ENCODE measurements at places on chromosomes 11 and 22.

- no peak for DNase-seq
Observed at GRCh38 chr22:32052936-32053791, 10.1 kb downstream of the SLC5A1 start.

- DNase-seq = no peak
Observed at GRCh38 chr11:68016904-68017817, 7.0 kb downstream of the ALDH3B1 start.

GRCh38 chr11:81787584-81788049, 946.0 kb downstream of the FAM181B start:
- DNase-seq = no peak

DNA sequence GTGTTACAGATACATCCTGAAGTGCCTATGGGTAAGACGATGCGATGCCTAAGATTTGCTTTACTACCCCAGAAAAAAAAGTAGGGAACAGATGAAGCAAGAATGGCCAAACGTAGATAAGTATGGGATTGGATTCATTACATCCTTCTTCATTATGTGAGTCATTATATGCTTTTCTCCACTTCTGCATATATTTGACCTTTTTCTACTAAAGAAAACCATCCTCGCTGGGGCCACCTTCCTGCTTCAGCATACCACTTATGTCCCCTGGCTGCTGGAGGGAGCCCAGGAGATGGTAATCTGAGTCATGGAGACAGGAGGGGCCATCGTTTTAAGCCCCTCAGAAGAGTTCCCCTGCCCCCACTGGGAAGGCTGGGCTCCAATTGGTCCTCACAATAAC, 14.4 kb upstream of the KLHL35 start:
- no peak for DNase-seq

DNA sequence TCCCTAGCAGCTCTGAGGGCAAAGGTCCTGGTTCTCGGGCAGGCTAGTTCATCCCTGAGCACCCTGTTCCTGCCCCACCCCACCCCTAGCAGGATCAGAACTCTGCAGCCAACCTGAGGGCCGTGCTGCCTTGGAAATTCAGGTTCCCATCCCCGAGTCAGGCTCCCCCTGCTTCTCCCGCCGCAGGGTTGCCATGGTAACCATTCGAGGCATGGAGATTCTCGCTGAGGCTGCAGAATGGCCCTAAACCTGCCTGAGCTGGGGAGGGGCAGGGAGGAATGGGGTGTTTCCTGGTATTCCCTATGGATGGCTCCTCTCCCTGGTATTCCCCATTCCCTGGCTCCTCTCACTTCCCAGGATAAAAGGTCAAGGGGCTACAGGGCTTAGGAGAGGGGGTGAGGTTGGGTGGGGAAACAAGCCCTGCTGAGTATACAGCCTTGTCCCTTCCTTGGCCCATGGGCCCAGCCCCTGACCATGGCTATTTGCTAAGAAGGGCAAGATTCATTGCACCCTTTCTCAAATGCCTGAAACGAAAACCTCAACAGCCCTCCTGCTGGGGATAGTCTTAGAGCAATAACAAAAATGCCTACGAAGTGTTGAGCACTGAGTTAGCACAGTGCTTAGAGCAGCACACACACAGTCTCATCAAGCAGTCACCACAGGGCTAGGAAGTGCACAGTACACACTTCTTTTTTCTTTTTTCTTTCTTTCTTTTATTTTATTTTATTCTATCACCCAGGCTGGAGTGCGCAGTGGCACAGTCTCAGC, 58.7 kb downstream of the CHST1 start:
- DNase-seq = no peak

GRCh38 chr11:76668362-76669155, 2.0 kb downstream of the LRRC32 start:
- no peak for DNase-seq

DNA sequence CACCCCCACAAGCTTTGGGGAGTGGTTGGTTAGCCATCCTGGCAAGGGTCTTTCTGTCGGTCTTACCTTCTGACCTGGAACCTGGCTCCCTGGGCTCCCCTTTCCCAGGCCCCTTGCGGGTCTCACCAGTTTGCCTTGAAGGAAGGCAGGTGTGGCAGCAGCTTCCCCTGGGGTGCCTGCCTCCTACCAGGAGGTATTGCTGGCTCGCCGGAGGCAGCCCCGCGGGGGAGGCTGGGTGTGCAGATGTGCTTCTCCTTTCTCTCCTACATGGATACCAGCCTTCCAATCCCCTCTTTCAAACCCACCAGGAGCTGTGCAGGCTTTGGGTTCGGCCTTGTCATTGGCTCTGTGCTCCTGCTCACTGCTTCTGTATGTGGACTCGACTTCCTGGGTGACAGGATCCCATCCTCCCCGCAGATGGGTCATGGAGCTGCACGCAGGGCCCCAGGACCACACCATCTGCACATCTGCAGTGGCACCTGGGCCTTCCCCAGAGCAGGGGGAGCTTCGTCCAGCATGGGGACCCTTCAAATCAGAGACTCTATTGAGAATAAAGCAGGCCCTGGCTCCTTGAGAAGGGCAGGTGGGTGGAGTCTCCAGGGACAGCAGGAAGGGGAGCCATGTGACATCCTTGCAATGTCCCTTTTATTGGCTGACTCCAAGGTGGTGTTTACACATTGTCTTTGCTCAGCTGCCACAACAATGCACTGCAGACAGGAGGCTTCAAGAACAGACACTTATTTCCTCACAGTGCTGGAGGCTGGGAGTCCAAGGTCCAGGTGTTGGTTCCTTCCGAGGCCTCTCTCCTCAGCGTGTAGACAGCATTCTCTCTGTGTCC, 592.0 kb downstream of the BRD1 start:
- DNase-seq = no peak

GRCh38 chr11:111633756-111634362, 31.6 kb downstream of the SIK2 start:
- DNase-seq = no peak

DNA sequence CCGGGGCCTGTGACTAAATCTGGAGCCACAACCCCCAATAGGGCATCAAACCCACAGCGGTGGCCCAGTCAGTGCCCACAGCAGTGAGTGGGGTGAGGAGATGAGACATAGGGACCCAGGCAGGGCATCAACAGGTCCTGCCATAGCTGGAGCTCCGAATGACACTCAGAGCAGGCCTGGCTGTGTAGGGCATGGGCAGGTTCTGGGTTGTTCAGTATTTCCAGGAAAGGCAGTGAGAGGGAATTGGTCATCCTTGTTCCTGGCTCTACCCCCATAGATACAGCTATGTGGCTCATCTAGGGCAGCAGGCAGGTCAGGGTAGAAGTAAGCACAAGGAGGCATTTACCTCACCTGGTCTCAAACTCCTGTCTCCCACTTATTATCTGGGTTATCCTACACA, 126.6 kb downstream of the BUD13 start:
- DNase-seq = no peak

DNA sequence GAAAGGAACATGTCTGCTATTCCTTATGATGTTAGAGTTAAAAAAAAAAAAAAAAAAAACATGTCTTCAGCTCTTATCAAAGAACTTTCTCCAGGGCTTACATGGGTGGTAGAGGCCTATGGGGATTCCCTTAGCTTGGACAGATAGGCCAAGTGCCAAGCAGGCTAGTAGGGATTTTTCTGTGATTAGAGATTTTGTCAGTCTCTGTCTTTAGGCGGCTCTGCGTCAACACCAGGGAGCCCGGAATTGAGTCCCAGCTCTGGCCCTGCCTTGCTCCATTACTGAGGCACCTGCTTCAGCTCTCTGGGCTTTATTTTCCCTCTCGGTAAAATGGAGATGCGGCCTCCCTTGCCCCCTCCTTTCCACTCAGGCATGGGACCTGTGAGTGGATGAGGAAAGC, 13.1 kb downstream of the CRY2 start:
- no peak for DNase-seq

DNA sequence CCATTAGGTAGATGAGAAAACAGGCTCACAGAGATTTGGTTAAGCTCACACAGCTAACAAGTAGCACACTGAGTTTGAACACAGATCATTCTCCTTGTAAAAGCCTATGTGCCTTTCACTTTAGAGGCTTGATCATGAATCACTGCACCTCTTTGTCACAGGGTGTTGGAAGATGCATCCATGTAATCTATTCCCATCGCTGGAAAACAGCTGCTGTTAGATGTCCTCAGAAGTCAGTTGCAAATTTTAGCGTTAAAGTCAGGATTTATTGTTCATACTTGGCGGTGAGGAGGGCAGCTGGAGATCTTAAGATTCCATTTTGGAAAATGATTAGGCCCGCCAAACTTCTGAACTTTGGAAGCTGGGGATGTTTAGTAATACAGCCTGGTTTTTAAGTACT, 2.6 kb downstream of the CNTF start:
- no peak for DNase-seq

GRCh38 chr11:130582176-130582575, 133.7 kb downstream of the ADAMTS15 start:
- DNase-seq = no peak

DNA sequence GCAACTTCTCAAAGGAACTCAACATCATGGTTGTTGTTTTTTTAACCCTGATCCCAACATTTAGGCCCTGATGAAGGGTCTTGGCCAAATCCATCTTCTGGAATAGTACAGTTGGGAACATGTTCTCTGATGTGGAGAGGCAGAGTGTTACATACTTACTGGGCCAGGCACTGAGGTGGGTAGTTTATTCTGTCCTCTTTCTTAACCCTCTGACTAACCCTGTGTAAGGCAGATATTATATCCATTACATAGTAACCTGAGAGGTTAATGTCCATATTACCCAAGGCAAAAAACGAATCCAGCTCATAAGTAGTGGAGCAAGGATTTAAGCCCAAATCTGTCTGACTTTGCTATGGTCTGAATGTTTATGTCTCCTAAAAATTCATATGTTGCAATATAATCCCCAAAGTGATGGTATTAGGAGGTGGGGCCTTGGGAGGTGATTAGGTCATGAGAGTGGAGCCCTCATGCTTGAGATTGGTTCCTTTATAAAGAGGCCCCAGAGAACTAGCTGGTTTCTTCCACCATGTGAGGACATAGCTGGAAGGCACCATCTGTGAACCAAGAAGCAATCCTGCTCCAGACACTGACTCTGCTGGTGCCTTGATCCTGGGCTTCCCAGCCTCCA, 16.3 kb downstream of the PPFIBP2 start:
- no peak for DNase-seq
